ENCODE measurements at places on chromosomes 11 and 22.
A peak's percentile ranks its signal among the peaks of the same experiment; 100 is the strongest.

- peak; percentile 74 for DNase-seq
Observed at GRCh38 chr22:22380098-22381030, 128.2 kb downstream of the ZNF280B start.

DNA sequence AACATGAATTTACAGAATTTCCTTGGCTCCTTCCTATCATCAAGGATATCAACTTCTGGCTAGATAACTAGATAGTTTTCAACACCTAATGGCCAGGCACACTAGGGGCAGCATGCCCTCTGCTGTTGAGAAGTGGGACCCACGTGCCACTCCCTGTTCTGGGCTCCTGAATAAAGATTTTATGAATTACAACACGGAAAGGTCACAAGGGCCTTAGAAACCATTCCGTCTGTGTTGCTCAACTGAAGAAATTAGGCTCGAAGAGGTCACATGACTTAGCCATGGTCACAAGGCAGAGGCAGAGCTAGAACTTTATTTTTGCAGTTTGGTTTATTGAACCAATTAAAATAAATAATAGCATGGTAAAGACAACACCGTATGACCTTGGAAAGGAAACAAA, 36.0 kb downstream of the PRCP start:
- no peak for DNase-seq

GRCh38 chr11:126824035-126824607, 176.4 kb downstream of the KIRREL3 start:
- DNase-seq: no peak

DNA sequence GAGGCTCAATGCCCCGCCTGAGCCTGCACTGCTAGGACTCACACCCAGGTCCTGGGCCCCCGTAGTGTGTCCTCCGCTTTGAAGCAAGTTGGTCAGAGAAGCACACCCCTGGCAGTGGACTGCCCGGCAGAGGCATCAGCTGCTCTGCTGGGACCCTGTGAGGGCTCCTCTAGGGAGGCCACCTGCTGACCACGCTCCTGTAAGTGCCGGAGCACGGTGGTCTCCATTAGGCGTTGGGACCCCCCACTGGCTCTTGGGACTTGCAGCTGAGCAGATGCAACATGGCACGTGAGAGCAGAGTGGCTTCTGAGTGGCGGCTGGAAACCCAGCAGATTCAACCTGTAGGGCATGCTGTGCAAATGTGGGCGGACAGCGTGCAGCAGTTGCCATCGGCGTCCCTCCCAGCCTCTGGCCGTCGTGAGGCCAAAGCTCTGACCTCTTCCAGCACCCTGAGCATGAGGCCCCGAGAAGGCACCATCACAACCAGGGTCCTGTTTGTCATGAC, 16.9 kb downstream of the MRGPRG start:
- no peak for DNase-seq

DNA sequence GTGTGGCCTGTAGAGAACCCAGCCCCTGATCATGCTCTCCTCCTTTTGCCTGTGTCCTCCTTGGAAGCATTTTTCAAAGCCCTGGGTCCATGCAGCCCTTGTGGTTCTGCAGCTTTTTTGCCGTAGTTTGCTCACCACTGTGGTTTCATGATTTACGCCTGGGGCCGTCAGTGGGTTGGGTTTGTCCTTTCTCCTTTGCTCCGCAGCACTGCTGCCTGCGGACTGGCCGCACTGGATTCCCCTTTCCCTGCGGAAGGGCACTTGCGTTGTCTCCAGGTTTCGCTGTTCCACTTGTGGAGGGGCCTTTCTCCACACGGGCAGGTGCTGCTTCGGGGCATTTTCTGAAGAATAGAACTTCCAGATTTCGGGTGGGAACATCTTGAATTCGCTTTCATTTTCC, 1260.9 kb downstream of the BRD1 start:
- DNase-seq: no peak

- DNase-seq: peak; percentile 74
Observed at GRCh38 chr11:36356201-36356600, 60.1 kb downstream of the PRR5L start.

- no peak for DNase-seq
Observed at GRCh38 chr11:123302751-123303195, 107.7 kb upstream of the CLMP start.

GRCh38 chr11:131488238-131488637, 117.8 kb downstream of the NTM start:
- DNase-seq: no peak

GRCh38 chr11:6567371-6567745, 36.1 kb downstream of the RRP8 start:
- no peak for DNase-seq

DNA sequence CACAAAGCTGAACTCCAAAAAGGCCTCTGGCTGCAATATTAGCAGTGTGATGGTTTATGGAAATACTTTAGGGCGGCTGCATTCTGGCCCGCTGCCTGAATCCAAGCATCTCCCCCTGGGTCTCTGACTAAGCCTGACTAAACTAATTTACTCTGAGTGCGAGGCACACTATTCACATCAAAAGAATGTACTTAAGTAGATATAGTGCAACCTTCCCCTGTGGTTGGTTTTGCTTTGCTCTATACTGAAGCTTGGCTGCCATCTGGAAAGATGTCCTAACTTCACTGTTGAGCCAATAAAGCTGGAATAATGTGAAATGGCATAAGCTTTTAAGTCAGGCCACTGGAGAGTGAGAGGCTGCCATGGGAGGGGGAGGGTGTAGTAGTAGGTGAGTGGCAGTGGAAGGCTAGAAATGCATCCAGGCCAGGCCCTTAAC, 321.6 kb downstream of the AASDHPPT start:
- no peak for DNase-seq
